Motor neuron (in vitro differentiated cells): ENCODE measurements at places on chromosomes 7 and 10. TPM values are rescaled to one million over a fixed set of nuclear protein-coding genes. Genes with fewer than 3 reads are reported as not detected.

DNA sequence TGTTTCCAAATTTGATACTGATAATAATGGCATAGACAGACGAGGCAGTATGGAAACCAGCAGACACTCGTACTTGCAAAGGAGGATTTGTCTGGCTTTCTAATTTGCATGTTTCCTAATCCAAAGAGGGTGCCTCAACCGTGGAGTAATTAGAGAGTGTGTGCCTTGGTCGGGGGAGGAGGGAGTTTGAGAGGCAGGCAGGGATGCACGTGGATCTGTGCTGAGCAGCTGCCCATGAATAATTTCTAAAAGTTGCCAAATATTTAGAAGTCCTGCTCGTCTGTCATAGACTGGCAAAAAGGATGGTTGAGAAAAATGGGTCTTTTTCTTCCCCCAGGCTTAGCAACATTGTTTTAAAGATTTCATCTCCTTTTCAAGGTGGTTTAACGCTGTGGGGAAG, 69.4 kb downstream of the PTPRE start:
- peak; percentile 40 for ATAC-seq

The WNT8B gene
- not detected in 2 replicates for total RNA-seq

The WBP1L gene
- total RNA-seq, result 25.2 and 27.7 TPM in 2 replicates

DNA sequence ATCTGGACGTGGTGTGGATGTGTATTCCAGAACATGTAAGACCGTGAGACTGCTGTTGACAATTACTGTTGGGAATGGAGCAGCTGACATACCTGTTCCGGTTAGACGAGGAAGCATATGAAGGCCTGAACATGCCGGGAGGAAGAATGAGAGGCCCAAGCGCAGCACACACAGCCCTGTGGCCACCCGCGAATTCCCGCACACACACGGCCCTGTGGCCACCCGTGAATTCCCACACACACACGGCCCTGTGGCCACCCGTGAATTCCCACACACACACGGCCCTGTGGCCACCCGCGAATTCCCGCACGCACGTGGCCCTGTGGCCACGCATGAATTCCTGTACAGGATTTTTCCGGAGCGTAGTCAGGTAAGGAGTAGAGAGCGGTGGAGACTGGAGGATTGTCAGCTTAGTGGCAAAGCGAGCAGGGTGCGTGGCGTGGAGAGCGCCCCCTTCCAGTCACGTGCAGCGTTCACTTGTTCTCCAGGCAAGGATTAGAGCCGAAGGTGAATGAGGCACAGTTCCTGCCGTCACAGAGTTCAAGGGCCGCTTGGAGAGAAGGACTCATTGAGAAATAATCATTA, 9.5 kb upstream of the SUN1 start:
- ATAC-seq, result no peak

DNA sequence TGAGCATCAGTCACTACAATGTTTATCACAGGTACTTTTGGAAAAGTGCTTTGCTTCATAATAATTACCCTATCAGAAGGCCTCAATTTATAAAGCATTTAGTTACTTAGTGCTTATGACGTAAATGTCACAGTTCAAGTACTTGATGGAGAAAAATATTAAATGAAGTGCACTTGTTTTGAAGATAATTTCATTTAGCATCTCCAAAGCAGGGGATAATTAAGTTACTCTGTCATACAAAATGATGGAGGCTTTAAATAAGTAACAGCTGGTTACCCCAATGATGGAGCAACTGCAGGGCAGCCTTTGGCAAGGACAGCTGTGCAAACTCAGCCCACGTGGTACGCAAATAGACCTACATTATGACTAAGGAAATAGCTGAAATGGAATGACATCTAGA, 768.8 kb downstream of the GRM8 start:
- ATAC-seq, result no peak

- ATAC-seq, result no peak
Observed at GRCh38 chr7:40944981-40945585, 757.8 kb downstream of the INHBA start.

DNA sequence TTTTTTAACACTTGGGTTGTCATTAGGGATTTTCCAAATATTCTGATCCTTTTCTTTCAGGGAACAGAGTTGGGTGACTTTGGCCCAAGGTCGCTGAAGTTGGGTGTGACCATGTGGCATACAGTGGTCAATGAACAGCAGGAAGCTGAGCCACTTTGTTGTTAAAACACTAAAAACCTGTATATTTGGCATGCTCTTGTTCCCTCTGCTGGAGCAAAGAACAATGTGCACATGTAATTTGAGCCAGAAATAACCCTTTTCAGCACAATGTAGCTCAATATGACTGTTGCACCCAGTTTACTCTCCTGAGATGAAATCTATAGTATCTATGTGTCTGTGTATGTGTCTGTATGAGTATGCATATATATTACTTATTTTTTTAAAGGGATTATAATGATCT, 74.9 kb downstream of the ADCYAP1R1 start:
- no peak for ATAC-seq

- no peak for ATAC-seq
Observed at GRCh38 chr7:31679574-31680305, 7.3 kb upstream of the PPP1R17 start.

DNA sequence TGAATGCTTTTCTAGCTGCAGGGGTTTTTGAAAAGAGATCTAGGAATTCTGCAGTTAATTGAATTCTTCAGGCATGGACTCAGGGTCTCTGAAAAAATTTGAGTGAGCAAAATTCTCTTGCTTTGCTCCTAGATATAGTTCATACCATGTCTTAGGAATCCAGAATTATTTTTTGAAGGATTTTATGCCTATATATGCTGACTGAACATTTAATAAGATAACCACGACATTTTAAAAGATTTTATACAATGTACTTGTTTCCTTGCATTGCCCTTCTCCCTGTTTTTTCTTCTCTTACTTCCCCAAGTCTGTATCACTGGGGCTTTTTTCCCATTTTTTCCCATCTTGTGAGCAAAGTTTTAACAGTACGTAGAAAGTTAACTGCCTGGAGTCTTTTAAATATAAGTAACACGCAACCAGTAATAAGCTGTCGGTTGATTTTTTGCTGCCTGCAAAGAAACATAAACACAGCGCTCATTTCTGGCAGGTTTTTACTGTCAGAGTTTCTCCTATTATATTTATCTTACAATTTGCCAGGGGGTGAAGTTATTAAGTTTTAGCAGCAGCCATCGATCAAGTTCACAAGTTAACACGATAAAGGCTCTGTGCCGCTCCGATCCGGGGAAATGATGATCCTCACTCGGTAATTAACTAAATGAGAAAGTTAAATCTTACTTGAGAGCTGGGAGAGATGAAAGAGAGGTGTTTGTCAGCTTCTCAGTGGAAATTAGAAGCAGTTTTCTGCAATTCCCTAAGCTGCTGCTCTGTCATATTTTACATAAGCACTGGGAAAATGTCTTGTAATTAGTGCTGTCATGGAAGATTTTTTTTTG, 81.0 kb downstream of the POLL start:
- ATAC-seq, result no peak

DNA sequence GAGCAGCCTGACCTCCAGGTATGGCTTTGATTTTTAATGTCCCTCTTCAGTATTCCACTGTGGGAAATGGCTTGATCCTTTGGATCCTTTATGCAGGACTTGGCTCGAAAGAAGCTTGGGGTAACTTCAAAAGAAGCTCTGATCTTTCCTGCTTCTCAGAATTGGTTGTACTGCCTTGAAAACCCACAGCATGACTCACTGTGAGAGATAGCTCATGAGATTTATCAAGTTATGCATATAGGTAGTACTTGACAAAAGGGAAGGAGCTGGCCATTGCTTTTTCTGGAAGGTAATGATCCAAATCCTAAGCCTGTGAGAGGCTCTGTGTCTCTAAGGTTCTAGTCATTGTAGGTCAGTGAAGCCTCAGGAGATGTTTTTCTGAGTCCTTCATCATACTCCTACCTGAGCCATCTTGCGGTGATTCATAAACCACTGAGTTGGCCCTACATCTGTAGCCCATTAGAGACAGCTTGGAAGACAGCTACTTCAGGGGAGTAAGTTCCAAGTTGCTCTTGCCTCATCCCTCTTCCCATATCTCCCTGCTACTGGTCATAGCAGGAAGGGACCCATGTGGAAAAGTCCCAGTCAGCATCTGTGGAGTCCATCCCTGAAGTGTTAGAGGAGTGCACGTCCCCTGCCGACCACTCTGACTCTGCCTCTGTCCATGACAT, 36.7 kb upstream of the NFKB2 start:
- no peak for ATAC-seq

DNA sequence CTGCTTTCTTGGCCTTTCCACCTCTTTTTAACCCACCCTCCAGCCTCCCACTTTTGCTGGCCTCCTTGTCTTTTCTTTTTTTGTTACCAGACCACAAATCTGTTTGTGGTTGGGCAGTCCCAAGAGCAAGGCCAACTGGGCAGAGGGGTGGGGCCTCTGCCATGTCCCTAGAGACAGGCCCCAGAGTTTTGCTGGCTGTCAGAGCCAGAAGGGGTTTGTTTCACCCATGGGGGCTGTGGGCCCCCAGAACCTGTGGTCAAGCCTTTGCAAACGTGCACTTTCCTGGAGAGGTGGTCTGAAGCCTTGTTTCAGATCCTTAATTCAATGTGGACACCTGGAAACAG, 10.3 kb downstream of the ZMIZ1 start:
- no peak for ATAC-seq

The NKX1-2 gene
- total RNA-seq, result not detected in 2 replicates

DNA sequence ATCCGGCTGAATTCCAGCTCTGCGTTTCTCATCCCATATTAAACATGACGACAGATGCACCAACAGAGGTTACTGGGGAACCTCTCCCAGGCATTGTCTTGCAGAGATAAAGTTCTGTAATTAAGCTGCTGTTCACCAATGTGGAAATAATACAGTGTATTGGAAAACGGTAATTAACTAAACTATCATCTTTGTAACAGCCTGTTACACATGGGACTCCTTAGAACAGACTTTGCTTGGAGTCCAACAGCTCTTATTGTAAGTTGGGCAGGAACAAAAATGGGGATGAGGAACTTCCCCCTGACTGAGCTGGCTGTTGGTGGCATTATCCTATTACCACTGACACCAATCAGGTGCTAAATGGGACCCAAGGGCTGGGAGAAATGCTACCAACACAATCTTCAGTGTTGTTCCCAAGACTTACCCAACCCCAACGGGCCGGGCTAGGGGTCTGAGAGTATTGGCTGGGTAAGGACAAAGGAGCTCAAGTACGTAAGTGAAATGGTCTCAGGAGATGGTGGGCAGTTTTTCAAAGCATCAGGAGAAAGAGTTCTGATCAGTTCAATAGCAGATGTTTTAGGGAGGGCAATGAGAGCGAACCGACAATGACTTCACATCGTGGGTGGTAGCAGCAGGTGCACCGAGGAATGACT, 759.4 kb downstream of the GRID1 start:
- ATAC-seq, result no peak

- no peak for ATAC-seq
Observed at GRCh38 chr10:130048081-130048480, 62.5 kb downstream of the C10orf143 start.

DNA sequence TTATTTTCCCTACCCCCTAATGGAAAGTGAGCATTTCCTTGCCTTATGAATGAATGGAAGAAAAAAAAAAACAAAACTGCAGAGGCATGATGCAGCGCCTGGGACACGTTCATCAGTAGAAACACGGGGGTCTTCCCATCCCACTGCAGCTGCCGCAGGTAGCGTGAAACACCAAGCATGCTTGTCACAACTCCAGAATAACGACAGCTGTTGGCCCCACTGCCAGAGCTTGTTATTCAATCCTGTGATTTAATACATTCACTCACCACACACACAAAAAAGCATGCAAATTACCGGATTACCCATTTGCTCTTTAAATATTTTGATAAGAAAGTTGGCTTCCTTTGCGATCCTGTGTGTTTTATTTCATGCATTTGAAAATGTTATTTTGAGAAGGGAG, 48.4 kb upstream of the GNA12 start:
- peak; percentile 36 for ATAC-seq

DNA sequence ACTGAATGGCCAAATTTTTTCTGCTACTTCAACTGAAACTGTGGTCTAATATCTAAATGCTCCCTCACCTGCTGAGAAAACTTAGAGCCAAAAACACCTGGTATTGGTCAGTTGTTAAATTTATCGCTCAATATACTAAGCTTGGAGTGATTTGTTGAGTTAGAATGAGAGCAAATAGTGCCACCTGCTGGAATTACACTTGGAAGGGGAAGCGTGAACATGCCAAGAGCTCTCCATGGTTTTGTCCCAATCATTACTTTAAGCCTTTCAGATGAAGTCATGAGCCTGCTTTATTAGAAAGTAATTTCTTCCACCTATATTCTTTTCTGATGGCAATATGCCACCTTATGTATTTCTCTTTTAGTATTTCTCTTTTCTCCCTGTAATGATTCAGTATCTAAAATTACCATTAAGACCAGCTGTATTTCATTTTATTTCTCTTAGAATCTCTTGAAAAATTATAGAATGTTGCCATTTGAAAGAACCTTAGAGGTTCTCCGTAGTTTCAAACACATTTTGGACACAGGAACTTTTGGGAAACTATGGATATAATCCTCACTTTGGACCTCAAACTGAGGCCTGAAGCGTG, 447.8 kb upstream of the C7orf33 start:
- ATAC-seq, result peak; percentile 67

GRCh38 chr7:25215694-25216335, 12.5 kb downstream of the NPVF start:
- ATAC-seq, result no peak

DNA sequence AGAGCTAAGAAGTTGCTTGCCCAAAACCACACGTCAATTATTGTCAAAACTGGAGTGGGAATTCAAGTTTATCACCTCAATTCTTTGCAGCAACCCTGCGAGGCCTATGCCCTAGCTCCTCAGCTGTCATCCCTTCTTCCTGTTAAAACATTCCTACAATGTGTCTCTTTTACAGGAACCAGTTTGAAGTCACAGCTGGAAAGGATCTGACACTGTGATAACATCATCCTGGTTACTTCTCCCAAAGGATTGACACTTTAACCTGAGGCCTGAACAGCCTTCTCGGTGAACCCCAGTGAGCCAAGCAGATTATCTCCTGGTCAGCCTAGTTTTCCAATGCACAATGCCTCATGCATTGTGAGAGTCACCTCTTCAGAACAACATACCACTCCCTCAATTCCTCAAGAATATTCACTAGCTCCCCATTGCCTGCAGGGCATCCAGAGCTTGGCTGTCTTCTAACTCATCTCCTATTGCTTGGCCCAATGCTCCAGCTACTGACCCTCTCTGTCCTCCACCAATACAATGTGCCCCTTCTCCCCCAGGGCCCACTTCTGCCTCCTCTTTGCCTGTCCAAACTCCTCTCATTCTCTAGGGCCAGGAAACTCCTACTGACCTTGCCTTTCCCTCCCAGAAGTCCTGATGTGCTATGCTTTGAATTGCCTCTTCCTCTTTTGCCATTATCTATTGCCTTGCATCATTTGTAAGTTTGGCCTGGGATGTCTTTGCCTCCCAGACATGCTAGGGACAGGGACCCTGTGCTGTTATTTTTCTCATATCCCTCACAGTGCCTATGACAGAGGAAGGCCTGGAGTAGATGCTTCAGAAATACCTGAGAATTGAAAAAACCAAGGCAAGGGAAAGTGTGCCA, 10.4 kb upstream of the DLG5 start:
- peak; percentile 54 for ATAC-seq

The RPEL1 gene
- total RNA-seq, result 0.21 TPM in 1 of 2 replicates, not detected in the other

- peak; percentile 49 for ATAC-seq
Observed at GRCh38 chr10:68857005-68857404, 29.7 kb downstream of the STOX1 start.

GRCh38 chr7:133837224-133837623, 289.9 kb upstream of the LRGUK start:
- ATAC-seq, result peak; percentile 58
